ENCODE measurements at places on chromosomes 12 and 14.
A peak's percentile ranks its signal among the peaks of the same experiment; 100 is the strongest.

DNA sequence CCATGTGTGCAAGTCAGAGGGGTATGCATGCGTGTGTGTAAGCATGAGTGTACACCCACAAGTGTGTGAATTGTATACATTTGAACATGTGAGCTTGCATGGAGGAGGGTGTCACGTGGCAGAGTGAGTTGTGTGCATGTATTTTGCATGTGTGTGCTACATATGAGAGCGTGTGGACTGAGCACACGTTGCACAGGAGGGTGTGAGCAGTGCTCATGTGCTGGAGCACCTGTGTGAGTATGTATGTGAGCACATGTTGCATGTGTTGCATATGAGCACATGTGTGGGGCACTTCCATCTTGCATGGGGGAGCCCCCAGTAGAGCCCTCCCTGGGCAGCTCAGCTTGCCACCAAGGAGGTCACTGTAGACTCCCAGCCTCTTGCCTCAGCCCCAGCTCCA lies 180.2 kb upstream of the MYL2 start:
- no peak for DNase-seq

GRCh38 chr12:15829949-15830348 lies 40.8 kb upstream of the EPS8 start:
- DNase-seq: no peak

DNA sequence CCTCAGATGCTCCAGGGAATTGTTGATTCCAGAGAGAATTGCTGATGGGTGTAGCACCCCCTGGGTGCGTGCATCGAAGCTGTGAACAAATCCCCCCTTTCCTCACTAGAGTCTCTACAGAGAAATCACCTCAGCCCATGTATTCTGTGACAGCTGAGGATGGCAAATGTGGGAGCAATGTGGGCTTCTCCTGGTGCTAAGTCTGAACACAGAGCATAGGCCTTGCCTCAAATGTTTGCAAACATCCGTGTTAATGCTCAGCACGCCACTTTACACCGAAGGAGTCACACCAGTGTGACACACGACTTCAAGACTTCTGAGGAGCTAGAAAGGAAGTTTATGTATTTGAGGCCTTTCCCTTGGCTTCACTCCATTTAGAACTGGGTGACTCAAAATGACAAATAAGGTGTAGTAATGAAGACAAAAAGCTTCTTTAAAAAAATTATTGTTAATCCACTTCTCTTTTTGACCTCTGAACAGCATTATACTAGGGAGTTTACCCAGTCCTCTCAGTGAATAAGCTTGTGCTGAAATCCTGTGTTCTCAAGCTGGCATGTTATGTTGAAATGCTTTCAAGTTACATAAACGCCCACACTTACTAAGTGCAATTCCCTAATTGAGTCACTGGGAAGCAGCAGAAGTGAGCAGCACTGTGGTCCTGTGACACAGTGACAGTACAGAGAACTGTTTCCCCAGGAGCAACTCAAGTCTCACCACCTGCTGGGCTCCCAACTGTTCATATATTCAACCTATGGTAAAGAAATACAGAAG lies 92.9 kb downstream of the FAR2 start:
- DNase-seq: peak; percentile 94

DNA sequence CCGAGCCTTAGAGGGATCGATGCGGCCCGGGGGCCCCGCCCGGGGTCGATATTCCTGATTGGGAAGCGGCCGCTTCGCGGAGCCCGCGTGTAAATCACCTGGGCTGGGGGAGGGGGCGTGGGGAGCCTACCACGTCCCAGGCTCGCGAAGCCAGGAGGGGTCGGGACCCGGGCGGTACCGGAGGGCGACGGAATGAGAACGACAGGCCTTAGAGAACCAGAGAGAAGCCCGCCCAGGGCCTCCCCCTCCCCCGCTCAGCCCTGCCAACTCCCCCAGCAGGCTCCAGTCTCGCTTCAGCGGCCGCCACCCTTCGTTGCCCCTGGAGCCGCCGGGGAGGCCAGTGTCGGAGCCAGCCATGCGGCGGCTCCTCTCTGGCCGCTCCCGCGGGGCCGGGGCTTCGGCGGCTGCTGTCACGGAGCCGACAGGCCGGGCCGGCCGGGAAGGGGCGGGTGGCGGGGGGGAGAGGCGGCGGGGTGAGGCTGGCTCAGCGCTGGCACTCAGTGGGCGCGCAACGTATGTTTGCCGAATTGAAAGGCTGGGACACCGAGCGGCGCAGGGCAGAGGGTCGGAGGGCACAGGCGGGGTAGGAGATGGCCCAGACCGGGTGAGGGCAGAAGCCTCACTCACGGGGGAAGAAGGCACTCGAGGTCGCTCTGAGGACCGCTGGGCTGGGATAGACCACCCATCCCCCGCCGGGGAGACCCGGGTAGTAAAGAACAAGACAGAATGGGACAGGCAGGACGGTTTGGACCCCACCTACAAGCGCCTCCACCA lies 1.4 kb upstream of the DNAJC22 start:
- DNase-seq: no peak

DNA sequence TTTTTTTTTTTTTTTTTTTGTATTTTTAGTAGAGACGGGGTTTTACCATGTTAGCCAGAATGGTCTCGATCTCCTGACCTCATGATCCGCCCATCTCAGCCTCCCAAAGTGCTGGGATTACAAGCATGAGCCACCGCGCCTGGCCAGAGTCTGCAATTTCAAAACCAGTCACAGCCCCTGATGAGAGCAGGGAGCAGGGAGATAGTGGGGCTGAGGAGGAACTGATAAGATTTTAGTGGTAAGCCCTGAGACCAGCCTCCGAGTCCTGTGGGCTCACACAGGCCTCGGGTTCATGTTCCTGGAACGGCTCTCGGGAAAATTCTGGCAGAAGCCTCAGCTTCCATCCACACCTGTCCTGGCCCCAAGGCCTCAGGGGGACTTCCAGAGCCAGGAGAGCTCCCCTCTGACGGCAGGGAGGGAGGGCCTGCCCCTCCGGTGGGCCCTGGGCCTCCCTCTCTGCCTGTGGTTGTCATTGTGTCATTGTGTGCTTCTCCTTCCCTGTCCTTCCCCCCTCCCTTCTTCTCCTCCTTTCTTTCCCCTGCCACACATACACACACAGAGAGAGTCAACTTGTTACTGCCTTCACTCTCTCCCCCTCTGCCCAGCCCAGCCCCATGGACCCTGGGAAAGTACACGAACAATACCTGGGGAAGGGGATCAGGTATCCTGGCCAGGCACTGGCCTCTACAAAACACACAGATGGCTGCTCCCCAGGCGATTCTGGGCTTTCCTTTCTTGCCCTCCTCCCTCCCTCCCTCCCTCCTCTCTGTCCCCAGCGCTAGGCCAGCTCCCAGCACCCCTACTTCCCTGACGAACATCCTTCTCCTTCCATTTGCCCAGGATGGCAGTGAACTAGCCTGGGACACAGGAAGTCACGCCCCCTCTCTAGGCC lies 294.1 kb downstream of the DPF3 start:
- DNase-seq: no peak

- no peak for DNase-seq
Observed at GRCh38 chr14:91232052-91232451, 12.5 kb downstream of the GPR68 start.

- DNase-seq: peak; percentile 57
Observed at GRCh38 chr12:56699020-56699661, 11.1 kb upstream of the PTGES3 start.

DNA sequence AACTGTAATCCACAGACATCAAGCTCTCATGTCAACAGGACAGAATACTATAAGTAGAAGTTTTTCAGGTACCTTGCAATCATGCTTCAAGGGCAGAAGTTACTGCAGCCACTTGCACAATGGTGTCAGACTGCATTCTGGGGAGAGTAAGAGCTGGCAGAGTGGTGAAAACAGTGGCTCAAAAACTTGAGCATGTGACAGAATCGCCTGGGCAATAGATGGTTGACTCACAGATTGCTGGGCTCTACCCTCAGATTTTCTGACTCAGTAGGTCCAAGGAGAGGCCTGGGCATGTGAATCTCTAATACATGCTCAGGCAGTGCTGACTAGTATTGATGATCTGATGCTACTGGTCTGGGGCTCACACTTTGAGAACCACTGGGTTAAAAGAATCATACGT lies 187.8 kb downstream of the TBX5 start:
- no peak for DNase-seq

DNA sequence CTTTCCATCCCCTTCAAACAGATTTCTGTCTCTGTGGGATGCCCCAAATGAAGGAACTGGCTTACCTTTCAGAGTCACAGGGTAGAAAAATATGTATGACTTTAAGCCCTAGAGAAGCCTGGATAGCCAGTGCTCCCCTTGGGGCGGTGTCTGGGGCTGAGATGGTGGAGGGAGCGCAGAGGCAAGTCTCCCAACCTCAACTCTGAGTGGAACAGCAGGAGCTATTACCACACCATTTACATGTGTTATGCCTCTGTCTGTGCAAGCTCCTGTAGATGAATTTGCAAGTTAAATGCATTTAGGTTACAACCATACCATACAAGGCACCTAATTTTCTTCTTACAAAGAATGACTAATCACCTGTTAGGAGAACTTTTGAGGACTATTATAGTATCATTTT lies 50.4 kb upstream of the CLMN start:
- no peak for DNase-seq

DNA sequence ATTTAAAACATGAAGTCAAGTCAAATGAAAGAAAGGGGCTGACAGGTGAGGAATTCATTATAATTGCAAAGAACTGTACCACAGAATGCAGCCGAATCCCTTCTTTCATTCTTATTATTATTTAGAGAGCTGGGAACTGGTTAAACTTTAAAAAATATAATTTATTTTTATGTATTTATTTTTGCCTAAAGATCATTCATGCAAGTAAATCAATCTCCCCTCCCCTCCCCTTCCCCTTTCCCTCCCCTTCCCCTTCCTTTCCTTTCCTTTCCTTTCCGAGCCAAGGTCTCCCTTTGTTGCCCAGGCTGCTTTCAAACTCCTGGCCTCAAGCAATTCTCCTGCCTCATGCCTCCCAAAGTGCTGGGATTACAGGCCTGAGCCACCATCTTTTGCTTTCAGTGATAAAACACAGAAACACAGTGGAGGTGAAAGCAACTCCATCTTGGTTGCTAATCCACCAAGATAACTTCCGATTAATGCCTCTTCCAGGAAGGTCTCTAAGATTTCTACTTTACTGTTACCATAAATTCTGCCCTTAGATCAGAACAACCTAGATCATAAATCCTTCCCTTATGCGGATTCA lies 6.0 kb upstream of the UBC start:
- DNase-seq: no peak

- no peak for DNase-seq
Observed at GRCh38 chr14:54427871-54428270, 13.3 kb downstream of the CNIH1 start.

DNA sequence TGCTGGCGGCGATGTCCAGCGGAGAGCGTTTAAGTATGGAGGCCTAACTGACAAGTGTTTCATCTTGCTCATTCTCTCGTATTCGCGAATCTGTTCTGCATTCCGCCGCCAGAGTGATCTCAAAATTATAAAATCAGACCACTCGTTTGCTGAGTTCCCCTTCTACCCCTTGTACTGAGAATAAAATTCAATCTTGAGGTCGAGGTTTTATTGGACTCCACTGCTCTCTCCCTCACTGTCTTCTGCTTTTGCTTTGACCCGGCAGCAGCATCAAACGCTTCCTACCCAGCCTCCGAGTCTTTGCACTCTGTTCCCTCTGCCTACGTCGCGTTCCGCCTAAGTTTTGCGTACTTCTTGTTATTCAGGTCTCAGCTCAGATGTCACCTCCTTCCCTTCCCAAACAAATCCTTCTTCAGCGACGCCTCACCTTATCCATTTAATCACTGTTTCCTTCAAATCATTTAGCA lies 462 bp downstream of the KNTC1 start:
- DNase-seq: peak; percentile 39

- DNase-seq: no peak
Observed at GRCh38 chr12:91173124-91173523, 9.5 kb downstream of the DCN start.

DNA sequence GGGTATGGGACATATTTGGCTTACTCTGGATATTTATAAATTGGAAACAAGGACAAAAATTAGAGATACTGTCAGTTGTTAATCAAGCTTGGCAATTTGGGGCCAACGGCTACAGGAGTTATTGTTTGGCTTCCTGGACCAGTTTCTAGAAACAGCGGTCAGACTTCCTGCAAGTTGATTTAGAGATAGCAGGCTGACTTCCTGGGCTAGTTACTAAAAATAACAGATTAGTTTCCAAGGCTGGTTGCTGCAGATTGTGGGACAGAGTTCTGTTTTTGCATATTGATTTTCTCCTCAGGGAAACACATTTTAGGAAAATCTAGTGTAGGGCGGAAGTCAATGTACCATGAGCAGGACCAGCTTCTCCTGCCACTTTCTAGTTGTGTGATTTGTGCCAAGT lies 144.0 kb upstream of the TMPO start:
- DNase-seq: peak; percentile 63
